ENCODE measurements at places on chromosomes 2 and 18.
A peak's percentile ranks its signal among the peaks of the same experiment; 100 is the strongest.

DNA sequence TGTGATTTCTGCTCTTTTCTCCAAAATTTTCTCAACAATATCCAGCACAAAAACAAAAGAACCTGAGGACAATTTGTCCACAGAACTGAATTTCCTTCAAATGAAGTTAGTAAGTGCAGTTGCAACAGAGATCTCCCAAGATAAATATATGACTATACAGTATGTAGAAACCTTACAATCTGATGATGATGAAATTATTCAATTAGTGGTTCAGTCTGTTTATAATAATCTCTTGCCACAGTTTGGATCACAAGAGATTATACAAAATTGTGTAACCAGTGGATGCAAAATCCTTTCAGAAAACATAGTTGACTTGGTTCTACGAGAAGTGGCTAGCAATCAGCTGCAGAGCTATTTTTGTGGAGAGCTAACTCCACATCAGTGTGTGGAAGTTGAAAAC lies 68.7 kb downstream of the FSIP2 start:
- DNase-seq: no peak

DNA sequence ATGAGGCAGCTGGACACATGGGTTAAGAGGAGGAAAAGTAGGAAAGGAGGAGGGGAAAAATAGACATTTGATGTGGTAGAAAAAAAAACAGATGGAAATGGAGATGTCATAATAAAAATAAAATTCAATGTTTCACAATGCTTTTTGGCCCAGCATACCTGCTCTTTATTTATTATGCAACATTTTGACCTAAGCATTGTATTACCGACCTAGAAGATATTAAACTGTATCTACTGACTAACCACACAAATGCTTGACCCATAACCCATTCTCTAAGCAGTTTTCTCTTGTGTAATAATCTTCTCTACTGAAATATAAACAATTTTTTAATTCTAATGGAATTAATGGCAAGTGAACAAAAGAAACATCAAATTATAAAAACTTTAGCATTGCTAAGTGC lies 362.3 kb downstream of the FBXO15 start:
- no peak for DNase-seq

- DNase-seq: peak; percentile 80
Observed at GRCh38 chr18:8162802-8163201, 446.4 kb upstream of the RAB12 start.

DNA sequence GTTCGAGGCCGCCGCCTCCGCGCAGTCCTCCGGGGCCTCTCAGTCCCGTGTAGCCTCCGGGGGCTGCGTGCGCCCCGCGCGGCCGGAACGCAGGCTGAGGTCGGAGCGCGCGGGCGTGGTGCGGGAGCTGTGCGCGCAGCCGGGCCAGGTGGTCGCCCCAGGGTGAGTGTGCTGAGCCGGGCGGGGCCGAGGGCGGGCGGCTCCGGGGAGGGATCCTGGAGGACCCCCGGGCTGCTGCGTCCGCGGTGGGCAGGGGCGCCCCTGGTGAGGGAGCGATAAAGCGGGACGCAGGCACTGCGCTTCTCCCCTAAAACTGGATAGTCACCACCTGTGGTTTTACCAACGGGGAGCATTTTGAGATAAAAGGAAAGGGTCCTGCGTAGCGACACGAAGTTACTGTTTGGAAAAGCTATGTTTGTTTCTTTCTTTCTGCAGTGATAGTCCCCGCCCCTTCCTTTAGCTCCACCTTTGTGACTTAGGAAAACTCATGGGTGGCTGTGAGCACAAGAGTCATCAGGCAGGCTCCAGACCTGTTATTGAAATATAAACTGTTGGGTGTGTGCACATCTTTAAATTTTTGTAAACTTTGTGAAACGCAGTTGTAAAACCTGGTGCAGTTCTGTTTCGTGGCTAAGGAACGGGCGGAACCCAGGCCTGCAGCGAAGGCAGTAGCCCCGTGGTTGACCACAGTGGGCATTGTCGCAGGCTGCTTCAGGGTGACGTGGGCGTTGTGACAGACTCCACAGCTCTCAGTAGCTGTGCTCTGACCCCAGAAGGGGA lies 687 bp downstream of the CTDP1 start:
- DNase-seq: no peak

DNA sequence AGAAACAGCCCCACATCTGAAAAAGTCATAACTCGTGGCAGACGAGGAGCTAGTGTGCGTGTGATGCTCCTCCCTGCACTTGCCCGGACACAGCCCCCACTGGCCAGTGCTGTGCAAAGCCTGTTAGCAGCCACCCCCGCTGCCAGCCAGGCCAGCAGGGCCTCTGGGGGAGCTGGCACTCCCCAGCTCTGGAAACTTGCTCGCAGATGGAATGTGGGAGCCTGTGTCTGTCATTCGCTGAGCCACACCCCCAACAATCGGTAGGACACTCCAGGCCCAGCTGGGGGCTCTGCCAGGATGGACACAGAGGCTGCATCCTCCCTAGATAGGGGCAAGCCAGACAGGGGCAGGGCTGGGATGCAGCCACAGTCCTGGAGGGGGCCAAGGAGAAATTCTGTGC lies 62.4 kb upstream of the ATG16L1 start:
- no peak for DNase-seq
